Retina (tissue), 1 donor: ENCODE measurements at places on chromosomes 1 and 21.

DNA sequence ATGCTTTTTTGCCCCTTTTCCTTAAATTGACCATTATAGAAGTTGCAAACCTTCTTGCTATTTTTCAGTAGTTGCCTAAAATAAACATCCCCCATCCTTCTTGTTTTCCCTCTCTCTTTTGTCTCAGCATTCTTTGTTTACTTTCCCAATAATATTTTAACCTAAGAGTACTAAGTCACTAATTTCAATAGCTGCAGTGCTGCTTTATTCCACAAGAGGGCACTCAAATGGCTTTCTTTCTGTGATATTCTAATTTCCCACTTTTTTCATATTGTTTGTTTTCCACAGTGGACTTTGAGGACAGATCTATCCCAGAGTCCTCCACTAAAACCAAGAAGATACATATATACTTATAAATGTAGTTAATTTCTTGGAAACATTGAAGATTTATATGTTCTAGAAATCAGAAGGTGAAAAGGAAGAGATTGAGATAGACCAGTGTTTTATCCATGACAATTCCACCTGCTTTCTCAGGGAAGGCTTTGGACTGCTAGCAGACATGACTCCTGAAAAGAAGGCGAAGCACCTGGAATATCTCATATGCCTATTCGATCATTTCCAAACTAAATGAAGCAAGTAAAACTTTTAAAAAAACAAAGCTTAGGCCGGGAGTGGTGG, 104.8 kb upstream of the GRIK1 start:
- peak; percentile 11 for DNase-seq

GRCh38 chr1:154736841-154737240, 128.9 kb upstream of the ADAR start:
- DNase-seq = no peak

DNA sequence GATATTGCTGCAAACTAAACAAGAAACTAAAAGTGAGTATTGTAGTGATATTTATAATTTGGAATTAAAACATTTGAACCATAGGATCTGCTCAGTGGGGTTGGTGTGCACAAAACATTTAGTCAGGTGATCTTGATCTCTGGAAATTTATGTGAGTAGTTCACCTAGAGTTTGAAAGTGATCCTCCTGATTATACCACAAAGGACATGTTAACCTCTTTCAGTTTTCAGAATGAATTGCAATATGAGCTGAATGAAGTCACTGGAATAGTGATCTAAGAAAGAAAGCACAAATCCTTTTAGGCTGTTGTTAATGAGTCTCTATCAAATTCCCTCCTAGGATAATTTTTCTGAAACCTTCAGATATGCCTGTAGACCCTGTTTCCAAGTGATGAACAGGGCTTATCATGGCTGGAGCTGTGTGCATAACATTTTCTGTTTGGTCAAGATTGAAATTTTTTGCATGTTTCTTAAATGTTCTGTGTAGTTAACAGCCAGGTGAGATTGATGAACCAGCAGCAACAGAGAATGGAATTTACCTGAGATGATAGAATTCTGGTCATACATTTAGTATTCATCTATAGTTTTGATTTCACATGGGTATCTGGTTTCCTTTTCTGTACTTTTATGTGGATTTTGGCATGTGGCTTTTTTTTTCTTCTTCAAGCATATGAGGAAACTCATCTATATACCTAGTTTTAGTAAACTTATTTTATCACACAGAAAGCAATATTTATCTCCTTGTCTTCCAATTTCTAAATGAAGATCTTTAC, 25.5 kb downstream of the CDC14A start:
- DNase-seq = no peak

DNA sequence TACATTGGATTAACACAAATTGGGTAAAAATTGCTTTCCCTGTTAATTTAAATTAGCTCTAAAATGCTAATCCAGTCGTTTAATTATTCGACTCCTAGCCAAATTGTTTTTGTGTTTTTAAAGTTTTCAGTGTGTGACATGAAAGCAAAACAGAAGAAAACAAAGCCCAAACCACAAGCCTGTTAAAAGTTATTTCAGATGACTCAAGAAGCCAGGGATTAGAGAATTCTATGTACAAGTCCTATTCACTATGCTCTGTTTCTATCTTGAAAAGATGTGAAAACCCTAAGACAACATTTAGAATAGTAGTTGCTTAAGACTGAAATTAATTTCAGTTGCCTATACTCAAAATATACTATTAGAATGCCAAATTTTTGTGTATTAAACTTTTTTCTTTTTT, 294.8 kb upstream of the ADAMTS5 start:
- no peak for DNase-seq

GRCh38 chr1:184930232-184930631, 44.1 kb downstream of the NIBAN1 start:
- no peak for DNase-seq

- no peak for DNase-seq
Observed at GRCh38 chr1:224799083-224799482, 130.4 kb upstream of the DNAH14 start.

- no peak for DNase-seq
Observed at GRCh38 chr1:63413394-63413793, 46.0 kb downstream of the ALG6 start.

DNA sequence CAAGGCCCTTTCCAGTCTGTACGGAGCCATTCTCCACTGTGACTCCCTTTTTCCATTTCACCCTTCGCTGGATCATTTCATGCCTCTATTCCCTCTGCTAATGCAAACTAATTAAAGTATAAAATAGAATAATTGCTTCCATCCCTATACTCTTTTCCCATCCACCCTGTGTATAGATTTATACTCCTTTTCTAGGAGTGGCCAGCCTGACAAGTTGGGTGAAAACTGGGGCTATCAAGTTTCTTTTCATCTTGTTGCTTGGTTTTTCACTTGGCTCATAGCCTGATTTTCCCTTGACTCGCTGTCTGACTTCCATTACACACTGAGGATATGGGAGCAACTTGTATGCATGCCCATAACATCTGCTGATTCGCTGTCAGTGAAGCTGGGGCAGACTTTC, 107.0 kb downstream of the PLXNA2 start:
- no peak for DNase-seq

GRCh38 chr1:223742856-223743517, 30.6 kb downstream of the CAPN2 start:
- DNase-seq = no peak

DNA sequence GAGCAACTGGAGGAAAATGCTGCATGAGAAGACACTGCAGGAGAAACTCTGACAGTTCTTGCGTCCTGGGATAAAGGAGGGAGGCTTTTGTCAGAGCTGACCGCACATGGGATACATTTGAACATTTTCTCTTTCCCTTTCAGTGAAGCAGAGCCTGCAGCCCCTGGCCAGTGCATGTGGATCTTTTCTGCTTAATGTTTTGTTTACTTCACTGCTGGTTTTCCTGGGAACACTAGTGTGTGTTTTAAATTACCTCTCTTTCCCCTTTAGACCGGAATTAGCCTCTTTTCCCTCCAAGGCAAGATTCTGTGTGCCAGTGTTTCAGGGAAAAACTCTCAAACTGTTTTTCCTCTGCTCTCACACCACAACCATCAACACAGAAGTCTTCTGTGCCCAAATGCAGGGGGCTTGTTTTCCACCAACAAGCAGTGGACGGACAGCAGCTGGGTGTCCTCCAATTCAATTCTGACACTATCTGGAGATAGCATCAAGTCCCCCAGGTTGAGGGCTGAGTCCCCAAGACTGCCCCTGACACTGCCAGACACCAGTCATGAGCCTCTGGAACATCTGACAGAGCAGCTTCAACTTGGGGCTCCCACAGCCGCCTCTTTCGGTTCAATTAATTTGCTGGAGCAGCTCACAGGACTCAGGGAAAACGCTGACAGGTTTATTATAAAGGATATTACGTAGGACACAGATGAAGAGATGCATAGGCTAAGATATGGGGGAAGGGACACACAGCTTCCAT, 136.2 kb downstream of the RHOU start:
- DNase-seq = no peak

- no peak for DNase-seq
Observed at GRCh38 chr1:212466898-212467650, 34.4 kb downstream of the NENF start.

GRCh38 chr1:231335663-231336602, 1.7 kb downstream of the EXOC8 start:
- no peak for DNase-seq
